ENCODE measurements at places on chromosomes 5 and 9.

DNA sequence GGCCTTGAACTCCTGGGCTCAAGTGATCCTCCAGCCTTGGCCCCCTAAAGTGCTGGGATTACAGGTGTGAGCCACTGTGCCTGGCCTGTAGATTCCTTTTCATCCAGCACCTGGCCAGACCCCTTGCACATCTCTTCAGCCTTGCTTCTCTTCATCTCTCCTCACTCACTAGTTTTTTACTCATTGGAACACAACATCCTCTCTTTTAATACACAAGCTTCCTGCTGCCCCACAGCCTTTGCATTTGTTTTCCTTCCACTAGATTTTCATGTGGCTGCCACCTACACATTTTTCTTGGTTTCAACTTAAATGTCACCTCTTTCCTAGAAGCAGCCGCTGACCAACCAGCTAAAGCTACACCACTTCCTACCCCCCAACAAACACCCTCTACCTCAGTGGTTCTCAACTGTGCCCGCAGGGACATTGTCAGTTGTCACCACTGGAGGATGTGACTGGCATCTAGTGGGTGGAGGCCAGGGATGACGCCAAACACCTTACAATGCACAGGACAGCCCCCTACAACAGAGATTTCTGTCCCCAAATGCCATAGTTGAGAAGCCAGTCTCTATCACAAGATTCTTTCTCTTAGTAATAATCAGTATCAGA, 33.7 kb downstream of the HAVCR1 start:
- peak; percentile 85 for DNase-seq

- no peak for DNase-seq
Measured at GRCh38 chr5:10213316-10213715, 36.4 kb downstream of the ATPSCKMT start.

DNA sequence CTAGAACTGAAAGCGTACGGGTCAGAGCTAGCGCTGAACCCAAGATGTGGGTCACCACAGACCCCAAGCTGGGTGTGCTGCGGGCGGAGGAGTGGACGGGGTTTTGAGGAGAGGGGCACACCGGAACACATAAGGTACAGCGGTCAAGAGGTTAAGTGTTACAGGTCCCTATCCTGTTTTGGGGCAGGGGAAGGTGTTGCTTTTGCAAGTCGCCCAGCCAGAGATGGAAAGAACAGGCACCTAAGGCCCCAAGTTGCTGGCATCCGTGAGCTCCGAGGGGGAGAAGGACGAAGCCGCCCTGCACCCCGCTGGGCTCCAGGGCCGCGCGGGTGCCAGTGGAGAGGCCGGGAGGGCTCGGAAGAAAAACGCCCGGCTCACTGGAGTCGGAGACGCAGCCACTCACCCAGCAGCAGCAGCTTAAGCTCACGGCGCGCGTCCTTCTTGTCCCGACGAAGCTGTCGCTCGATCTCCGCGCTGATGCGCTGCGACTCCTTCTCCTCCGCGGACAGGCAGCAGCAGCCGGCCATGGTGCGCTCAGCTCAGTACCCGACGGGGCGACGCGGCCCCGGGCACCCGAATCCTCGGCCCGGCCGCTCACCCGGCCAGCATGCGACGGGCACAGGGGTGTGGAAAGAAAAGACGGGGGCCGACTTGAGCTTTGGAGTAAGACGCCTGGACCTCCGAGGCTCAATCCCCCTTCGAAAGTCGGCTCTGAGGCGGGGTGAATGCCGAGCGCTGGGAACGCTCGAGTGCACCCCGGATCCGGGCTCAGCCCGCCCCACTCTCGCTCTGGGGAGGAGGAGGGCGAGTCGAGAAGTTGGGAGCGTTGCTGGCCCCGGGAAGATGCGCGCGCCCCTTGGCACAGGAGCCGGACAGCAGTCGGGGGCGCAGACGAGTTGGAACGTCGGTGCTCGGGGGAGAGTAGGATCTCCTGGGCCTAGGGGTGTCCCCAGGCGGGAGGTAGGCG, 572 bp downstream of the GNA14 start:
- DNase-seq = peak; percentile 6

GRCh38 chr9:132545578-132545977, 36.8 kb upstream of the BARHL1 start:
- no peak for DNase-seq

DNA sequence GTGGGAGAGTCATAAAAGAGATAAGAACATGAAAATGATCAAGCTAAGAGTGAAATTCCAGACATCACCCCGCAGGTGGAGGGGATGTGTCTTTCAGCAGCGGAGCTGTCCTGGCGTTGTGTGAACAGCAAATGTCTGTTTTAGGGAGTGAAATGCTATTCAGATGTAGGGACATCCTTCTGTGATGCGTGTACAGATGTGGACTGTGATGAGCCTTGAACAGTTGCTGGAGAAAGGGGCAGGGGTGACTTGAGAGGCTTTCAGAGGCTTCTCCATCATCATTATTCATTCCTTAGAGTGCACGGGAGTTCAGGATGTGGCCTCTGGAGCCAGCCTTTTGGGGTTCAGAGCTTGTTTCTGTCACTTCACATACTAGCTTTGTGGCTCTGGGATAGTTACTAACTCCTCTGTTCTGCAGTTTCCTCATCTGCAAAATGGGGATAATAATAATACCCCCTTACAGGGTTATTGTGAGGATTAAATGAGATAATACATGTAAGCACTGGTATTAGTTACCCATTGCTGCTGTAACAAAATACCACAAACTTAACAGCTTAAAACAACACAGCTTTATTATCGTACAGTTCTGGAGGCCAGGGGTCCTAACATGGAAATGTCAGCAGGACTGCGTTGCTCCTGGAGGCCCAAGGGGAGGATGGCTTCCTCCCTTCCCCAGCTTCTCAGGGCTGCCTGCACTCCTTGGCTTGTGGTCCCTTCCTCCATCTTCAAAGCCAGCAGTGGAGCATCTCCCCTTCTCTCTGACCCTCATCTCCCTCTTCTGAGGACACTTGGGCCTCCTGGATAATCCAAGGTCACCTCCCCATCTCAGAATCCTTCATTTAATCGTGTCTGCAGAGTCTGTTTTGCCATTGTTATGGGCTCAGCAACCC, 9.4 kb downstream of the TRAF1 start:
- no peak for DNase-seq

DNA sequence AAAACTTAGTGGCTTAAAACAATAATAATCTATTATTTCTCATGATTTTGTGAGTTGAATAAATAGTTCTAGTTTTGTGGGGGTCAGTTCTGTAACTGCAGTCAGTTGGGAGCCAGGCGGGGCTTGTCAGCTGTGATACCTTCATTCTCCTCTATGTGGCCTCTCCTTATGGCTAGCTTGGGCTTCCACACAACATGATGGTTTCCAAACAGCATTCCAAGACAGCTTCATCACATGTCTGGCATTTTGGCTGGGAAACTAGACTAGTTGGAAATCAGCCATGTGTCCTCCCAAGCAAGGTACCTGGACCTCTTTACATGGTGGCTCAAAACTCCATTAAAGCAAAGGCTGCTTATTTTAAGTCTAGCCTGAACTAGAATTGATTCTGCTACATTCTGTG, 61.4 kb upstream of the RANBP3L start:
- no peak for DNase-seq

DNA sequence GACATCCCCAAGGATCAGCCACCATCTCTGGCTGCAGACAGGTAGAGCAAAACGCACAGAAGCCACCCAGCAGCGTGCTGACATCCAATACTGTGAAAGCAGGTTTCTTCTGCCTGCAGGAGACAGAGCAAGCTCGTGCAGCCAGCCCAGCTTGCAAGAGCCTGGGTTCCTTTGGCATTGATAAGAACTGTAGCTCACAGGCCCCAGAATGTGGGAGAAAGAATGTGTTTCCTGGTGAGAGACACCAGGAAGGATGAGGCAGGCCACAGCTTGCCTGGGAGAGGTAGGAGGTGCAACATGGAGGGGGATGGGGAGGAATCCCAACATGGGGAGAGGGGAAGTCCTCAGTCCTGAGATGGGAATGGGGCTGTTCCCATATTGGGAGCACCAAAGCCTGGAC, 34.0 kb upstream of the ARAP3 start:
- no peak for DNase-seq

- DNase-seq = peak; percentile 7
Measured at GRCh38 chr5:84382363-84383295, 2.1 kb downstream of the EDIL3 start.

GRCh38 chr5:24854850-24855249, 210.1 kb upstream of the CDH10 start:
- no peak for DNase-seq

GRCh38 chr9:96494215-96494800, 44.3 kb downstream of the HABP4 start:
- no peak for DNase-seq

- DNase-seq = no peak
Measured at GRCh38 chr5:180324601-180324950, 28.6 kb downstream of the GFPT2 start.

GRCh38 chr9:94675008-94675881, 35.9 kb upstream of the FBP1 start:
- DNase-seq = no peak

DNA sequence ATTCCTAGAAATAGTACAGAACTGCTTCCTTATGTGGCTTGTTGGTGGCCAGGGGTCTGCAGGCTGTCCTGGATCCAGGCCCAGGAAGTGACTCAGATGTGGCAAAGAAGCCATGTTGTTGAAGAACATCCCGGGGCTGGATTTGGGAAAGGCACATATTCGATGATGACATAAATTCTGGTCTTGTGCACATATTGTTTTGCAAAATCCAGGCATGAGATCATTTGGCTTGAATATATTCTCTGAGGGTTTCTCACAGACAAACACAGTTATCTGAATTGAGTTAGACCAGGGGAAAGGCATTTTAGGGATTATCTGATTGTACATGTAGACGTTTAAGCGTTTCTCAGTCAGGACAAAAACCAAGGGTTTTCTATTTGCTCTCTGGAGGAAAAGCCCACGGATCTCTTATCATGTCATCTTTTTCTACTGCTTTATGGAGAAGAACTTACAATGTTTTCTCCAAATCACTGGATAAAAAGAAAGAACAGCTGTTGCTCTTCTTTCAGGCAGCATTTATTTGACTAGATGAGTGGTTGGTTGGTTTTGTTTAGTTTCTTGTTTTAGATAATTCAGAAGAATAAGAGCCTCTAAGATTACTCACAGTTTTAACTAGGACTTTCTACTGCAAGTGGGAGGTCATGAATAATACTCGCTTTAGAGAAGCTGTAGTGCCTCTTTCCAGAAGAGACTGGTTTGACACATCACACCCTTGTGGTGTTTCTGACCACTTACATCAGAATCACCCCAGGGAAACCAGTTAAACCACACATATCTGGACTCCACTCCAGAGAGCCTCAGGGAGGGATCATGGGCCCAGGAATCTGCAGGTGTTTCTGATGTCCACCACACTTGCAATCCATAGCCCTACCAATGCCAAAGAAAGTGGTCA, 29.5 kb upstream of the LHFPL2 start:
- DNase-seq = no peak

GRCh38 chr5:5822729-5823257, 400.3 kb downstream of the ICE1 start:
- DNase-seq = no peak

DNA sequence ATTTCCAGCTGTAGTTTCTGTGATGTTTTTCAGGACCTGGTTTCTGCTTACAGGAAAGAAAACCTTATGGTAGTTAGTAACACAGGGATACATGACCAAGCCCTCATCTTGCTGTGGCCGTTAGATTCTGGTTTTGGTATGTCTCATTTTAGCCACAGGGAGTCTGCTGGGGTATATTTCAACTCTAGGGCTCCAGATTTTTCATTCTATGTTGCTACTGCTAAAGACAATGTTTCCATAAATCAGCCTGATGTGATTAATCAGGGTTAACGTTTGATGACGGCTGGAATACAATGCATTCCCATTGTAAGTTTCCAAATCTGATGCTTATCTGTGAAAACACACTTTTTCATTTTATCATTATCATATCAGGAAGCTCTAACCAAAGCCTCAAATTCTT, 48.2 kb downstream of the P4HA2 start:
- DNase-seq = no peak

DNA sequence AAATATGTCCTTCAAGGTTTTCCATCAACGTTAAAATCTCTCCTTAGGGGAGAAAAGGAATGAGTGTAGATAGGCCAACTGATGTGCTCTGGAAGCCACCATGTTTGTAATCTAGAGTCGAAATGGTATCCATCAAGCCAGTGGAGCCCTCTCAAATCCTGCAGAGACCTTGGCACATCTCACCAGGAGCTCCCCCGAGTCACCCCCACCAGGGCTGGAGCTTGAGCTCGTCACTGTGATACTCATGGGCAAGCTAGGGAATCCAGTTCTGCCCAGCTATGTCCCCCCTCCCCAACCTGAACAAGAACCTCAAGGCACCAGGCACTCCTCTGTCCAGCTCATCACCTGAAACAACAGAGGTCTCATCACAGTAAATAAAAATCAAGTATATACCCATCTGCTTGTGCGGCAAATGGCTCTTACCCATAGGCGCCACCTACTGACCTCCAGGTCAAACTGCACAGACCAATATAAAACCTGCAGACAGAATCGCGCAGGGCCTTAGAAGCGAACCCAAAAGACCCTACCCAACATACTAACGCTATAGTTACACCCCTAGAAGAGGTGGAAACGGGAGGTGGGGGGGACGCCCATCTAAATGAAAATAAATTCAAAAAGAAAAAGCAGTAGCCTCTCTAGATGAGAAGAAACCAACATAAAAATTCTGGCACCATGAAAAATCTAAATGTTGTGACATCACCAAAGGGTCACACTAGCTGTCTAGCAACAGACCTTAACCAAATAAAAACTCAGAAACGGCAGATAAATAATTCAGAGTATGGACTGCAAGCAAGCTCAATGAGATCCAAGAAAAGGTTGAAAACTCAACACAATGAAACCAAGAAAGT, 75.0 kb downstream of the TTC39B start:
- DNase-seq = no peak

DNA sequence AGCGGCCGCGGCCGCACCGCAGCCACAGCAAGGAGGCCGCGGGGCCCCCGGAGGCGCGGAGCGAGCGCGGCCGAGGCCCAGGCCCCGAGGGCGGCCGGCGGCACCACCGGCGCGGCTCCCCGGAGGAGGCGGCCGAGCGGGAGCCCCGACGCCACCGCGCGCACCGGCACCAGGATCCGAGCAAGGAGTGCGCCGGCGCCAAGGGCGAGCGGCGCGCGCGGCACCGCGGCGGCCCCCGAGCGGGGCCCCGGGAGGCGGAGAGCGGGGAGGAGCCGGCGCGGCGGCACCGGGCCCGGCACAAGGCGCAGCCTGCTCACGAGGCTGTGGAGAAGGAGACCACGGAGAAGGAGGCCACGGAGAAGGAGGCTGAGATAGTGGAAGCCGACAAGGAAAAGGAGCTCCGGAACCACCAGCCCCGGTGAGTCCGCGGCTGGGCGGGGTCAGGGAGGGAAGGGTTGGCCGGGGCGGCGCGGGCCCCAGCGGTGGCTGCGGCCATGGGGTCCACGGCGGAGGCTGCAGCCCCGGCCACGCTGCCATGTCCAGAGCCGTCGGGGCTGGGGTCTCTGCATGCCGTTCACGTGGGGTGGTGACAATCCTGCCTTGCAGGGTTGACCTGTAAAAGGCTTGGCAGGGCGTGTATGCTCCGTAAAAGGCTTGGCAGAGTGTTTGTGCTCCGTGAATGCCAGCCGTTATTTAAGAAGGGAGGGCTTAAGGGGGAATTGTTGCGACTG, 146.0 kb downstream of the CACNA1B start:
- peak; percentile 10 for DNase-seq

- no peak for DNase-seq
Measured at GRCh38 chr5:149567226-149567625, 14.1 kb upstream of the ARHGEF37 start.

All from activated naive CD8-positive, alpha-beta T cell treated with anti-CD3 and anti-CD28 coated beads for 36 hours (primary cell).